ENCODE measurements at places on chromosomes 13 and 19.

- DNase-seq, result no peak
These were observed 24.7 kb downstream of the GPR42 start for GRCh38 chr19:35395382-35396199.

GRCh38 chr19:41927497-41928192 is 604 bp downstream of the ERFL start:
- DNase-seq, result no peak

- DNase-seq, result no peak
These were observed 1041.0 kb downstream of the UQCRFS1 start for GRCh38 chr19:28171983-28172382.

DNA sequence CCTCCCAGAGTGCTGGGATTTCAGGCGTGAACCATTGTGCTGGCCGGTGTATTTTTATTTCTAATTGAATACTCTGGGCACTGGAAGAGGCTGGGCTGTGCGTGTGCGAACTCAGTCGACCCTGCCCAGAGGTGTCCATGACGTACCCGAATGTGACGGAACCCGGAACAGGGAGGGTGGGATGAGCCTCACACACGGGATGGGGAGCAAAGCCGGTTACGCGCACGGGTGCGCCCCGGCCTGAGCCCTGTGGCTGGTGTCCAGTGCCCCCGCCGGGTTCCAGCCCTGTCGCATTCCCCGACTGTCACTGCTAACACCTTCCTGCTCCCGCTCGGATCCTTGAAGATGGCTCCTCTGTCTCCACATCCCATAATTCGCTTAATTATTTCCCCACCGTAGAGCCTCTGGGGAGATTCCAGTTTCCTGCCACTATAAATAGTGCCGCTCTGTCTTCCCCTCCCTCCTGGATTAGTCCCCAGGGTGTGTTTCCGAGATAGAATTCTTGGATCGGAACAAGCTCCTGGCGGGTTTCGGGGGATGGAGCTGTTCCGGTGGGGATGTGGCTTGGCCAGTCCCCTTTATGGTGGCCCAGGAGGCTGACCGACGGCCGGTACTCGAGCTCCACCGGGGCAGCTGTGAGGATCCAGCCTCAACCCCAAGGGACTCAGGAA is 22.0 kb downstream of the SBNO2 start:
- DNase-seq, result no peak

DNA sequence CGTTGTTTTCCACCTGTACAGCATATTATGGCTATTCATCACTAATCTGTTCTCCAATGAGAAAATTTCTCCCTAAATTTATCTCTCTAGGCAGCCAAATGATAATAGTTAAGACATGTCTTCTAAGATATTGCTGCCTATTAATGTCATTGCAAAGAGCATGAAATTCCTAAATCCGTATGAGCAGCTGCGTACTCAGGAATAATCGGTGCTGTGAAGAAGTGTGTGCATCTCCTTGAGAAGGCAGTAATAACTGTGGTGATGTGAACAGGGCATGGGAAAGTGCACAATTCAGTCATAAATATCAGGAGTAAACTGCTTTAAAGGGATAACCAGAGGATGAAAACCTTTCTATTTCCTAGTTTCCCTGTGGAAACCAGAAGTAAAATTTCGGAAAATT is 112.2 kb downstream of the SLITRK5 start:
- no peak for DNase-seq

DNA sequence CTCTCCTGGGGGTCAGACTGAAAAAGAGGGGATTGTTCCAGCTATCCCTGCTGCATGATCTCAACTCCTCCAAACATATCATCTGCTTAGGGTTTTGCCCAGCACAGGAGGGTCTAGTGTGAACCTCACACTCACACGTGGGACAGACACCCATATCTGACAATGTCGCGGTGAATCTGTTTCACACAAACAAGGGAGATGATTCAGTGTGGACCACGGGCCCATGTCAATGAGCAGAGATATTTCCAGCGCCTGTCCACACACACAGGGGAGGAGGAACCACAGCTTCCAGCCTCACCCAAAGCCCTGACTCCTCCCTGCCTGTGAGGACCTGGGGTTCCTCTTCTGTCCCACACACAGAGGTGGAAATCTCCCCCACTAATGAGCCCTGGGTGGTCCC is 29.6 kb upstream of the KIR3DL3 start:
- DNase-seq, result no peak

- peak; percentile 47 for DNase-seq
These were observed at the start of gene RASAL3 for GRCh38 chr19:15464394-15465385. Gene RASAL3, minus strand, starts transcription at chr19:15464544. Its CDS starts 186 bp downstream, at chr19:15464358.

- DNase-seq, result no peak
These were observed 8.6 kb downstream of the MIR17HG start for GRCh38 chr13:91355826-91356710.

DNA sequence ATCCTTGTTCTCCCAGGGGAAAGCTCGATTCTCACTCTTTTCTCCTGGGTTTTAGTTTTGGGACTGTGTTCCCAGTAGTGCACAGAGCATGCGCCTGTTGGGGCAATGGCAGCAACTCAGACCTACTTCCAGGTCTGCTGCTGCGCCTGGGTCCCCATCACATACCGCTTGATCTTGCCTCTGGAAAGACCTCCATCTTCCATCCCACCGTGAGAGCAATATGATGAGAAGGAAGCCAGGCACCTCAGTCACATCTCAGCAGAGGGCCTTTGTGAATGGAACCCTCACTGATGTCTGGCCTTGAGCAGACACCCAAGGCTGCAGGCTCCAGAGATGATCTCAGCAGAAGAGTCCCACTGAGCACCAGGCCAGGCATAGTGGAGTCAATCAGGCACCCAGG is 176.8 kb upstream of the ZNF507 start:
- no peak for DNase-seq

- no peak for DNase-seq
These were observed 51.8 kb upstream of the IPO5 start for GRCh38 chr13:97901716-97902115.

GRCh38 chr19:11767633-11768133 is 883 bp downstream of the ZNF441 start:
- peak; percentile 3 for DNase-seq

GRCh38 chr13:95924389-95924994 is 128.7 kb downstream of the UGGT2 start:
- DNase-seq, result no peak

DNA sequence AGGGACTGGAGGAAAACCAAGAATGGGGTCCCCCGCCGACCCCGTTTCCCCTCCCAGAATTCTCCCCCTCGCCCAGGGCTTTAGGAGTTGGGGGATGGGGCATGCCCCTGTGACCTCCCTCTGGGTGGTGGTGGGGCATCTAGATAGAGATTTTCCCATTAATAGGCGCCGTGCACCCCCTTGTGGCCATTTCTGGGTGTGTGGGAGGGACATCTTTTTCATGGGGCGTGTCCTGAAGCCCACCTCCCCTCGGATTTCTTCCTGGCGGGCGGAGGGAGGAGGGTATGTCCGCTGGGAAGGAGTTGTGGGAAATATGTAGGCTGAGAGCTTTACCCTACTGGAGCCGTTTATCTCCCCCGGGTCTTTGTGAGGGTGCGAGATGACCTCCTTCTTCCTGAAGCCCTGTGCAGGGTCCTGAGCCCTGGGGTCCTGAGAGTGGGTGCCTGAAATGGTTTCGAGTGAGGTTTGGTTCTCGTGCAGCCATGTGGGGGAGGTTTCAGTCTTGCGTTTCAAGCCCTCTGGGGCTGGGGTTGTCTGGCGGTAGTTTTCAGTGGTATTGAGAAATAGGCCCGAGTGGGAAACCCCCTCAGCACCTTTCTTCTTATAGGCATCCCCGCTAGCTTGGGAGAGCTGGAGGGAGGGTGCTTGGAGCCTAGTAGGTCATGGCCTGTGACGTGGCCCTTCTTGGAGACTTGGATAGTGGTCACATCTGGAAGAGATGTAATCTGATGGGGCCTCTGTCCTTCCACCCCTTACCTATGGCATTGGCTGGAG is 1.0 kb downstream of the PRMT1 start:
- DNase-seq, result peak; percentile 66

GRCh38 chr19:46520616-46521015 is 24.9 kb upstream of the PNMA8B start:
- DNase-seq, result no peak

DNA sequence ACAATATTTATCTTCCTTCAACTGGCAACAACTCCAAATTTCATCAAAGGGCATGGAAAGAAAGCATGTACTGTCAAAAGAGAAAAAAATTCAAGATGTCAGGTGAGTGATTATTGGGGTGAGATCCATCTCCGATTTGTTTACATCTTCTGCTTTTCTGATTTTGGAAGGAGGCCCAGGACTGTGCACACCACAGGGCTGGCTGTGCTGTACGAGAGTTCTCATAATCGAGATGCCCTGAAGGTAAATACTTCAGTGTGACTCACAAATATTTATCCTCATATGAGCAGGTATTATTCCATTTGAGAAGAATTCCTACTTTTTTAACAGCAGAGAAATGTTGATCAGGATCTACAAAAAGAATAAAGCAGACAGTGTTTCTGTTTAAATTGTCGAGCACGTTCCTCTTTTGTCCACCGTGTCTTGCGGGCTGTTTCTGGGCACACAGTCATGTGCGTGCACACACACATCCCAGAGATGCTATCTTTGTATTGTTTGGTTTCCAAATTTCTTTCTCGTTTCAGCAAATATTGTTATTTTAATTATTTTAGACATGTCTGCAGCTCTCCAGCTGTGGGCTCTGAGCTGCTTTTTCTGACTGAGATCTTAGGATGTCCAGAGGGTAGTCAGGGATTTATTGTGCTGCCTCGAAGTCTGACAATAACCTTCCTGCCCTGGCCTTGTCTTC is 103.8 kb downstream of the KL start:
- no peak for DNase-seq

- DNase-seq, result no peak
These were observed 20.3 kb downstream of the ALOX5AP start for GRCh38 chr13:30755678-30756077.

DNA sequence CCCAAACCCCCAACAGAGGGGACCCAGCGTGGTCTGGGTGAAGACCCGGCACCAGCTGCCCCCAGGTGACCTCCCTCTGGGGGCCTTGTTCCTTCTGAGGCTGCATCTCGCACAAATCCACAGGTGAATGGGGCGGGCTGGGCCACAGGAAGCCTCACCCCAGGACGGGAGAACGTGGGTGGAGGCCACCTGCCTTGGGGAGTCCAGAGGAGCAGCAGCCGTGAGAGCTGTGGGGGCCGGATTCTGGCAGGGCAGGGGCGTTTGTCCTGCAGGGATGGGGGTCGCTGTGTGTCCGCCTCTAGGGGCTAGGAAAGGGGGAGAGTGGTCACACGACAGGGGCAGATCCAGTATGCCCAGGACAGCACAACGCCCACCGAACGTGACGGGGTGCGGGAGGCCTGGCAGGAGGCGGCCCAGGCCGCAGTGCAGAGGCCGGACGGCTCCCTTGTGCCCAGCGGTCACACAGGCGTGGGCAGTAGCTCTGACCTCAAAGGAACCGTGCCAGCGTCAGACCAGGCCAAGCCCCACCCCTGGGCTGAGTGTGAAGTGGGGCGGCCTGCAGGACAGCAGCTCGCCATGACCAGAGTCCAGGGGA is 6.7 kb downstream of the POLR2E start:
- no peak for DNase-seq

DNA sequence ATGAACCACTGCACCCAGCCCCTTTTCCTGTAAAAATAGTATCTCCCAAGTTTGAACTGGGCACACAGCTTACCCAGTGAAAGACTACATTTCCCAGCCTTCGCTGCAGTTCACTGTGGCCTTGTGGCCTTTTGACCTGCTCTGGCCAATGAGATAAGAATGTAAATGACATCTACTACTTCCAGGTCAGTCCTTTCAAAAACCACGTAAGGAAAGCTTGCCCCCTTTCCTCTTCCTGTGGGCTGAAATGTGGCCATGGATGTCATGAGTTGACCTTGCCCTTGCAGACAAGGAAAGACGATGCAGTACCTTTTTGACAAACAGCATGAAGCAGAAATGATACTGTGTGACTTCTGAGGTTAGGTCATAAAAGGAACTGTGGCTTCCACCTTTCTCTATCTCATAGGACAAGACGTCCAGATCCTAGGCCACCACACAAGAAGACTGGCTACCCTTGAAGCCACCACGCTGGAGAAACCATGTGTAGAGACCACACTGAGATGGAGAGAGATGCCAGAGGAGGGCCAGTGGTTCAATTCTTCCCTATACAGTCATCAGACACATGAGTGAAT is 19.9 kb downstream of the ACER1 start:
- no peak for DNase-seq

DNA sequence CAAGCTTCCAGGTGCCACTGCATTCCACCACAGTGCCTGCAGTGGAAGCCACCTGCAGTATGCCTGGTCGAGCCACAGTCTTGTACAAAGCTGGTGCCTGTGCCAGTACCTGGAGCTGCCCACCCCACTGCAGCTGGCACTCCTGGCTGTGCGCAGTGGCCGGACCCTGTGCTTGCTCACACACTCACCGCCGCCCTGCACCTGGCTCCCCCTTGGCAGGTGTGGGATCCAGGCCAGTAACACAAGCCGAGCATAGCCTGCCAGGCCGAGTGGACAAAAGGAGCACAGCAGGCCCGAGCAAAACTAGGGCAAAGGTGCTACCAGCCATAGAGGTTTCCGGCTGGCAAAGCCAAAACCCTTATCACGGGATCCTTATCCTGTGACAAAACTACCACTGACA is 18.5 kb downstream of the UGGT2 start:
- DNase-seq, result no peak

- DNase-seq, result no peak
These were observed 221.9 kb downstream of the TSHZ3 start for GRCh38 chr19:31127134-31127967.

- no peak for DNase-seq
These were observed 547.3 kb upstream of the MIR17HG start for GRCh38 chr13:90800082-90800746.

GRCh38 chr13:78915015-78915414 is 256.1 kb upstream of the OBI1 start:
- no peak for DNase-seq

DNA sequence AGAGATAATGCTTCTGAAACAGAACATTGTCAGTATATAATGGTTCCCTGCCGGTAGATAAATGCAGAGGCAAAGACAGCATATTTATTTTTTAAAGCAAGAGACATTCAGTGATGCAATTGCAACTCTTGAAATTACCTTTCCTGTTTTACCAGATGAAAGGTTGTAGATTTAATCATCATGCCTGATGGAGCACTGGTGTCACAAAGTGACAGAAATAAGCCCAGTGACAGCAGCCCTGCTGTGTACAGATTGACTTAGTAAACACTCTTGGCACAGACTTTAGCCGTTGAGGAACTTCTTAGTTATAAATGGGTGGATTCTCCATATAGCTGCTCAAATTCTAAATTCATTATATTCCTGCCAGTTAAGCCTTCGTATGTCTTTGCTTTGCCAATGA is 172.5 kb downstream of the ITGBL1 start:
- DNase-seq, result no peak

DNA sequence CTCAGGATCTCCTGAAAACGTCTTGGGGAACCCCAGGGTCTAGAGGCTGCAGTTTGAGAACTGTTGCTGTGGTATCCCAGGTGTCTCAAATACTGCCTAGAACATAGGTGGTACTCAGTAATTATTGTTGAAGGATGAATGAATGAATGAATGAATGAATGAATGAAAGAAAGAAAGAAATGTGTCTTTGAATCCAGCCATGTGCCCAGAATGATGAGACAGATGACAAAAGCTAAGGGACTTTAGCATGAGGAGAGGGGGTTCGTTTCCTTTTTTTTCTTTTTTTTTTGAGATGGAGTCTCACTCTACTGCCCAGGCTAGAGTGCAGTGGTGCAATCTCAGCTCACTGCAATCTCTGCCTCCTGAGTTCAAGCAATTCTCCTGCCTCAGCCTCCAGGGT is 7.8 kb downstream of the LSR start:
- no peak for DNase-seq

- no peak for DNase-seq
These were observed 47.9 kb downstream of the ZNF99 start for GRCh38 chr19:22735911-22736645.
